ENCODE measurements at places on chromosomes 3 and 15.

DNA sequence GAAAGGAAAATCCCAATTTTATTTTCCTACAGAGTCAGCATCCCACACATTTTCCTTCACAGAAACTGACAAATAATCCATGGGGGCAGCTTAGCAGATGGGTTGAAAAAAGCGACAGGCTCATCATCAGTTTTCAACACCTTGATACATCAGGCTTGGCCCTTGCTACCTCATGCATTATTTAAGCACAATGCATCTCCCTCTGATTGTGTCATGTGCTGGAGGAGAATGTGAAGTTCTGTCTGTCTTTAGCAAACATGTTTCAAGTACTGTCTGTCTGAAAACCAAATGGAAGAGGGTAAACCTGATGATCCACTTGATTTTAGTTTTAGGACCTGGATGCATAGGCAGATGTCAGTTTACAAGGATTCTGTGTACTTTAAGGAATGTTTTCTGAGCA lies 128.6 kb upstream of the ADAMTS9 start:
- DNase-seq: no peak
- no peaks in the 10 kb centered on the region for H3K4me1 ChIP-seq
- no peaks in the 10 kb centered on the region for H3K27me3 ChIP-seq
- H3K27ac ChIP-seq: no peak overlapping the region
- H3K36me3 ChIP-seq: no peaks in the 10 kb centered on the region
- H3K4me3 ChIP-seq: no peak overlapping the region

DNA sequence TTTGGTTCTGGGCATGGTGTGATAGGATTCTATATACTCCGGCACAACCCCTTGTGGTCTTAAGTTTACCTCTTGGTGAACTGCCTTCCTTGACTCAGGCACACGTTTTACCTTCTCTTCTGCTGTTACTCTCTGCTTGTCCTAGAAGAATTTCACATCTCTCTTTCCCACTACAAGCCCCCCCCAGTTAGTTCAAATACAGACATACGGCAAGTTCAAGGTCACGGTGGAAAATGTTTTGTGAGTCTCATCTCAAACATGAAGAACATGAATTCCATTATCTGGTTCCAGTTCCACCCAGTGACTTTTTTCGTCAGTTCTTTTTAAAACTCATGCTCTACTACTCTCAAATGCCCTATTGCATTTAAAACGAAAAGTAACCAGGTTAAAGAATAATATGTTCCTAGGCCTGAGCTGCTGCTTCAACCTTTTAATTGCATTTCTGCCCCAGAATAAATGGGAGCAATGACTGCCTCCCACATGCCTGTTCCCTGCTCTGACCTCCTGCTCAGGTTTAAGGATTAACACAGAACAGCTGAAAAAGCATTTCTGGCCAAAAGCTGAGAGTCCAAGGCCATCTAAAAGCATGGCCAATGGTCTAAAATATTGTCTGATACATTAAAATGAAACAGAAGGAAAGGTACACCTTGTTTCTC lies 132.8 kb downstream of the OSBPL10 start:
- H3K27me3 ChIP-seq: no peaks in the 10 kb centered on the region
- H3K4me3 ChIP-seq: no peak overlapping the region
- H3K36me3 ChIP-seq: no peaks in the 10 kb centered on the region
- H3K27ac ChIP-seq: no peak overlapping the region
- DNase-seq: no peak

DNA sequence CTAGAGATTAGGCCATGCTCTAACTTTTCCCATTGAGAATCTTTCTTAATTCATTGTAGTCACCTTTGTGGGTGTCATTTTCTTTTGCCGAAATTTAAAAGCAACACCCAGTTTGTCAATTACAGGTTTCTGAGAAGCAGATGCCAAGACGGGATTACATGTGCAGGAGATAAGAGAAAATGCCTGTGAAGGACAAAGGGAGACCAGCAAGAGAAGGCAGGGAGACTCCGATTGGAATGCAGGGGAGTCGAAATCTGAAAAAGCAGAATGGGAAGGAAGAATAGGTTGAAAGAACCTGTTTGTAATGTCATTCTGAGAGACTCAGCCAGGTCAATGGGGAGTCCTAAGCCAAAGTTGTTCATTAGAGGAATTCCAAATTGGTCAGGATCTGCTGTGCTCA lies 3.6 kb upstream of the DPH6 start:
- H3K27ac ChIP-seq: no peak overlapping the region
- H3K36me3 ChIP-seq: no peaks in the 10 kb centered on the region

DNA sequence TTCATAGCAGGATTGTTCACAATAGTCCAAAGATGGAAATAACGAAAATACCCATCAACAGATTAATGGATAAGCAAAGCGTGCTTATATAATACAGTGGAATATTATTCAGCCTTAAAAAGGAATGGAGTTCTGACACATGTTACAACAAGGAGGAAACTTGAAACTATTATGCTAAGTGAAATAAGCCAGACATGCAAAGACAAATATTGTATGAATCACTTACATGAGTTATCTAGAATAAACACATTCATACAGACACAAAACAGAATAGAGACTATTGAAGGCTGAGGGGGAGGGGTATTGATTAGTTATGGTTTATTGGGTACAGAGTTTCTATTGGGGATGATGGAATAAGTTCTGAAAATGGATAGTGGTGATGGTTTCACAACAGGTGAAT lies 438.6 kb downstream of the CADM2 start:
- H3K36me3 ChIP-seq: no peaks in the 10 kb centered on the region
- DNase-seq: no peak
- no peak overlapping the region for H3K27ac ChIP-seq
- H3K27me3 ChIP-seq: no peaks in the 10 kb centered on the region
- no peak overlapping the region for H3K4me3 ChIP-seq

- peaks cover 46% of the 10 kb centered on the region for H3K27me3 ChIP-seq
- H3K27ac ChIP-seq: no peak overlapping the region
- no peak overlapping the region for H3K4me3 ChIP-seq
- no peaks in the 10 kb centered on the region for H3K4me1 ChIP-seq
- DNase-seq: no peak
- no peaks in the 10 kb centered on the region for H3K36me3 ChIP-seq
These were observed 96.4 kb upstream of the WNT5A start for GRCh38 chr3:55583475-55583874.

DNA sequence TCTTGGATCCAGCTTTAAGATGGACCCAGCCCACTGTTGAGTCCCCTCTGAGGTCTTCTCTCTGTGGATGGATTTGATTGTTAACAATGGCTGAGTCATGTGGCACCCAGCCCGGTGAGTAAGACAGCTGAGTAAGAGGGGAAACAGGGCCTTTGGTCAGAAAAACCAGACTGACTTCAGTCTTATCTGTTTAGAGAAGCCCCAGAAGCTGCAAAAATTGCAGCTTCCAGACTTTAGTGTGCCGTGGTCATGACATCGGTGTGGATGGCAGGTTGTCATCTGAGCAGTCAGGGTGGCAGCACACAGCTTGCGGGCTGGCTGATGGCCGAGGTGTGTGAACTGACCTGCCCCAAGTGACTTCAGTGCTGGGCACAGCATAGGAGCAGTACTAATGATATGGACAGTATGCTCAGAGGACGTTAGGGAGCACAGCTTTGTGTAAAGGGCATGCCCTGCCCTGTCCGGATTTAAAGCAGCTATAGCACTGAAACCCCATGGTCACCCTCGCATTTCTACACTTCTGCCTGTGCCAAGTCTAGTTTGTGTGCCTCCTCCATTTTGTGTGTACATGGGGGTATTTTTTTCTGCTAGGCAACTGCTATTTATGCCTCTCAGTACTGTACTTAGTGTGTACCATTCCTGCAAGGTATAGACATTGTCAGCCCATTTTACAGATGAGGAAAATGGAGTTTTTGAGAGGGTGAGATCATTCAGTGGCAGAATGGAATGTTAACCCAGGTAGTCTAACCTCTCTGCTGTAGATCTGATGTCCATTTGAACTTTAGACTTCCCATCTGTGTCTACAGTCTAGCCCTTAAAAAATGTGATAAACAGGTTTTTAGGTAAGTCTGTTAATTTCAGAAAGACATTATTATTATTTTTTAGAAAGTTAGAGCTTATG lies 44.4 kb downstream of the FLNB start:
- no peaks in the 10 kb centered on the region for H3K27me3 ChIP-seq
- H3K27ac ChIP-seq: peak overlapping the region; percentile 89
- DNase-seq: peak; percentile 97
- H3K4me1 ChIP-seq: peaks cover 76% of the 10 kb centered on the region
- H3K36me3 ChIP-seq: peaks cover 5% of the 10 kb centered on the region

DNA sequence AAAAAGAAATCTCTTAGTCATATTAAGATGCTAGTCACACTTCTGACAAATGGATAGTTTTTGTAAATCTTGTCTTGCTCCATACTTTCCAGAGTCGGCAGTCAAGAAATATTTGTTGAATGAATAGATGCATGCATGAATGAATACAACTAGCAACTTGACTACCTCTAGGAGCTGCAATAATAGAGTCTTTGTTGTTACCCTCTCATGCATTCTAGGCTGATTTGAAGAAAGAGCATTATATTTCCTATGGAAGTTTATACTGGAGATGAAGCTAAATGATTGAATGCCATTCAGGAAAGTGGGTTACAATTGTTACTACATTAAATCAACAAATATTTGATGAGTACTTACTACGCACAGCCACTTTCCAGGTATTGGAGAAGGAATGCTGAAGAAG lies 18.1 kb upstream of the TRAT1 start:
- H3K4me1 ChIP-seq: no peaks in the 10 kb centered on the region
- no peak for DNase-seq
- no peaks in the 10 kb centered on the region for H3K36me3 ChIP-seq
- H3K4me3 ChIP-seq: no peak overlapping the region

DNA sequence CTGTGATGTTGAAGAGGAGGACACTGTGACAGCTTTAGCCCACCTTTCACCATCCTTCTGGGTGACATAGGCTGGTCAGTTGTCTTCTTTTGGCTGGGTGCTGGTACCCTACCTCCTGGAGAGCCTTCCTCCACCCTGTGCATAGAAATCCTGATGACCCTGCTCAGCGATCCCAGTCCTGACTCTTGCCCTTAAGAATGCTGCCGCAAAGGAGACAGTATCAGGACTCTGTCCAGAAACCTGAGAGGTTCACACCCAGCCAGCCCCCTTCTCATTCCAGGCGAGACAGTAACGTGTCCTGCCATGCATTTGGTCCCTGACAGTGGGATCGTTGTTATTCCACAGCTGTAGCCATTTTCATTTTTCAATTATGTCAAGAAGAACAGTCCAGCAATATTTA lies 312.8 kb upstream of the CHRM5 start:
- H3K4me3 ChIP-seq: no peak overlapping the region
- H3K27ac ChIP-seq: no peak overlapping the region
- no peaks in the 10 kb centered on the region for H3K36me3 ChIP-seq
- H3K4me1 ChIP-seq: no peaks in the 10 kb centered on the region
- H3K27me3 ChIP-seq: no peaks in the 10 kb centered on the region
